Natural killer cell treated with Interleukin-12 subunit alpha and Interleukin-12 subunit beta and Interleukin-15 and Interleukin-18, amount 100 ng/mL, for 72 hours (primary cell): ENCODE measurements at places on chromosomes 1 and 21. TPM values are rescaled to one million over a fixed set of nuclear protein-coding genes. Genes with fewer than 3 reads are reported as not detected.

- DNase-seq, result no peak
- no peaks in the 10 kb centered on the region for H3K36me3 ChIP-seq
- no peak overlapping the region for H3K27ac ChIP-seq
- no peaks in the 10 kb centered on the region for H3K4me1 ChIP-seq
- peaks cover 27% of the 10 kb centered on the region for H3K27me3 ChIP-seq
- H3K4me3 ChIP-seq, result no peak overlapping the region
Measured at GRCh38 chr21:45356653-45357435, 48.1 kb upstream of the COL18A1 start.

DNA sequence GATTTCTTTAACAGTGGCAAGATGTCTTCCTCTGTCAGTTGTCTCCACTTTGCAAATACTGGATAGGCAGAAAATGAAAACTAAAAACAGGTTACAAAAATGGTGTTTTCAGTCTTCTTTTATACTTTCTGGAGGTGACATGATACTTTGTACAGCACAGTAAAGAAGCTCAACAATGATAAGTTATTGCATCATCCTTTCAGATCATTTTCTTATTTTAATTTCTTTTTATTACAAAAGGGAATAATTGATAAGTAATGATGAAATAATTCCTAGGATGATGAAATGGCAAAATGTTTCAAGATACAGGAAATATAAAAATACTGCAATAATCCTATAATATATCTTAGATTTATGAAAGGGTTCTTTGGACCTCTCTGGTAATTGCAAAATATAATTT, 16.5 kb downstream of the GORAB start:
- H3K27ac ChIP-seq, result no peak overlapping the region
- no peak for DNase-seq
- H3K27me3 ChIP-seq, result no peaks in the 10 kb centered on the region
- no peak overlapping the region for H3K4me3 ChIP-seq
- H3K36me3 ChIP-seq, result peaks cover 33% of the 10 kb centered on the region

GRCh38 chr1:11529763-11530730, 51.1 kb downstream of the DISP3 start:
- no peak overlapping the region for H3K4me3 ChIP-seq
- no peaks in the 10 kb centered on the region for H3K4me1 ChIP-seq
- no peaks in the 10 kb centered on the region for H3K36me3 ChIP-seq
- no peak for DNase-seq
- no peak overlapping the region for H3K27ac ChIP-seq

- no peak overlapping the region for H3K4me3 ChIP-seq
Measured at GRCh38 chr1:165494949-165495857, 48.6 kb upstream of the LRRC52 start.

- peaks cover 3% of the 10 kb centered on the region for H3K27me3 ChIP-seq
- peaks cover 4% of the 10 kb centered on the region for H3K36me3 ChIP-seq
- no peak for DNase-seq
- no peak overlapping the region for H3K27ac ChIP-seq
- H3K4me3 ChIP-seq, result no peak overlapping the region
- peaks cover 15% of the 10 kb centered on the region for H3K4me1 ChIP-seq
Measured at GRCh38 chr21:34642211-34643075, 26.4 kb upstream of the CLIC6 start.

DNA sequence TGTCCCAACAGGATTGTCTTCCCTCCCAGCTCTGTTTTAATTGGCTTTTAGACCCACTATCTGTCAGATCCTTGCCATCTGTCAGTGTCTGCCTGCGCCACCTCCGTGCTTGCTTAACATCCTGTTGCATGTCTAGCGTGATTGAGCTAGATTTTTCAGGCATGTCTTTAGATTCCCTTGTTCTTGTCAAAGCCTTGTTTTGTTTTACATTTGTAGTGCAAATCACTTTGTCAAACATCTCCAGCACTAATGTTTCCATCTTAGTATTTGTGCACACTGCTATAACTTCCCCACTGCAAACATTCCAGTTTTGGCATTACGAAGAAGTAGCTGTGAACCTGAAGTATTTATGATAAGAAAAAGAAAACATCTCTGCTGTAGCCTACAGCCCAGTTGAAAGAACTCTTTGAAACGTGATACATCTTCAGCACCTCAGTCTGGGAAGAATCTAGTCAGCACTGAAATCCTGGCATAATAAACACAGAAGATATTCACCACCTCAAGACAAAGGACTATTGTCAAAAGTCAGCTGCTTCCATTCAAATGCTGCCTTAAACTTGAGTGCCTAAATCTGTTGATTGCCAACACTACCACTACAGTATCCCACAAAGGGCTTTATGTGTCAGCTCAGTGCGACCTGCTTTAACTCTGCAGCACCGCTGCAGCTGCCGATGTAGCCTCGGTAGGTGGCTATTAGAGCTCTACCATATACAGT, 105.0 kb downstream of the FNBP1L start:
- peaks cover 11% of the 10 kb centered on the region for H3K4me1 ChIP-seq
- H3K27ac ChIP-seq, result no peak overlapping the region
- no peak overlapping the region for H3K4me3 ChIP-seq

DNA sequence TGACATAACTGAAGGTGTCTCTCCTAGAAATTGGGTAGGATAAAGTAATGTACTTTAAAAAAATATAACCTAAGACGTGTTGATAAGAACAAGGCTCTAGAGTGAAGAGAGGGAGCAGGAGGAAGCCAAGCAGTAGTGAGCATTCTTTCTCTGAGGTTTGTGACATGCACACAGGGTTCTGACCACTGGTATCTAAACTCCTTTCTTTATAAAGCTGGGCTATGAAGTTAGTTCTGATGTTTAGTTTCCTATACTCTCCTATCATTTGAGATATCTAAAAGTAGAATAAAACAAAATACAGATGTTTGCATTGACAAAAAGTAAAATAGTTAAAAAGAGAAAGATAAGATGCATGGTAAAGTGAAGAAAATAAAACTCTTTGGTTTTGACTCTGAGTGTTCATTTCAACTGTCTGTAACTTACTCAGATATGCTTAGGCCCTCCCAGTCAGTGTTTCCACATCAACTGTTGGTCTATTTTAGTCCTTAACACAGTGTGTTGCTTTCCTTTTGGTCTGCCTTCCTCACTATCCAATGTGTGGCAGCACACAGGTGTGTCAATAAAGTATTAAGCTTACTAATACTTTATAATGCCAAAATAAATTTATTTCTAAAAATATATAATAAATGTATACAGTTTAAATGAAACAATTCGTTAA, 543.5 kb downstream of the PTPRC start:
- no peaks in the 10 kb centered on the region for H3K36me3 ChIP-seq
- H3K4me1 ChIP-seq, result peaks cover 12% of the 10 kb centered on the region
- no peak overlapping the region for H3K4me3 ChIP-seq

- H3K4me1 ChIP-seq, result peaks cover 2% of the 10 kb centered on the region
- no peak overlapping the region for H3K4me3 ChIP-seq
- peaks cover 7% of the 10 kb centered on the region for H3K36me3 ChIP-seq
- H3K27me3 ChIP-seq, result no peaks in the 10 kb centered on the region
- no peak for DNase-seq
Measured at GRCh38 chr1:211944733-211945500, 90.4 kb downstream of the INTS7 start.

- H3K27me3 ChIP-seq, result no peaks in the 10 kb centered on the region
- peaks cover 17% of the 10 kb centered on the region for H3K36me3 ChIP-seq
- no peak overlapping the region for H3K4me3 ChIP-seq
Measured at GRCh38 chr1:100292711-100293110, 26.7 kb downstream of the RTCA start.

DNA sequence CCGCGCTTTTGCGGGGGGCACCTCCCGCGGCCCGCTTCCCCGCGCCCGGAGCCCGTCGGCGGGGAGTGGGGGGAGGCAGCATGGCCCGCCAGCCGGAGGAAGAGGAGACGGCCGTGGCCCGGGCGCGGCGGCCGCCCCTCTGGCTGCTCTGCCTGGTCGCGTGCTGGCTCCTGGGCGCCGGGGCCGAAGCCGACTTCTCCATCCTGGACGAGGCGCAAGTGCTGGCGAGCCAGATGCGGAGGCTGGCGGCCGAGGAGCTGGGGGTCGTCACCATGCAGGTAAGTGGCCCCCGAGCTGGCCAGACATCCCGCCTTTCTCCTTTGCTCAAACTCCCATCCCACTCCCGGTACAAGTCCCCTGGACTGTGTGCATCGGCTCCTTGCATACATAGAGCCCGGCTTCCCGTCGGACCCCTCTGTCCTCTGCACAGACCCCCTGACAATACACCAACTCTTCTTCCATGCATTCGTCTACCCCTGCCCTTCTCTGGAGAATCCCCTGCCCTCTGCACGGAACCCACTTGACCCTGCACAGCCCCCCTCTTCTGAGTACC, 812 bp downstream of the CACHD1 start:
- no peak overlapping the region for H3K27ac ChIP-seq
- peak overlapping the region; percentile 57 for H3K4me3 ChIP-seq
- no peak for DNase-seq
- H3K27me3 ChIP-seq, result peaks cover 51% of the 10 kb centered on the region
- H3K36me3 ChIP-seq, result peaks cover 11% of the 10 kb centered on the region
- H3K4me1 ChIP-seq, result peaks cover 15% of the 10 kb centered on the region

DNA sequence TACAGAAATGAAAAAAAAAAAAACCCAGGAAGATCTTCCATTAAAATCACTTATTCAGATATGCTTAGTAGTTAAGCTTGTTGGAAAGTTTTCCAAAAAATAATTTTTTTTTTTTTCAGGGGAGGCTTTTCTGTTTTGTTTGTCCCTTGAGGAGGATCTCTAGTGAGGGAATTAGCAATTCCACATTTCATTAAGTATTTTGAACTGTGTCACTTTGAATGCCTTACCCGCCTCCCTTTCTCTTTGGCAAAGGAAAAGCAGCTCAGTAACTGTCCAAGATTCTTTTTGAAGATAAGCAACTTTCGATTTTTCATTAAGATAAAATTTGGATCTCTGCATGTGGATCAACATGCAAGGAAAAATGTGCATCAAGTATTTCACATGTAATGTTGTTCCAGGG, 1.8 kb downstream of the NTNG1 start:
- no peak overlapping the region for H3K27ac ChIP-seq
- no peak overlapping the region for H3K4me3 ChIP-seq
- H3K27me3 ChIP-seq, result peaks cover 69% of the 10 kb centered on the region
- H3K4me1 ChIP-seq, result peaks cover 17% of the 10 kb centered on the region

DNA sequence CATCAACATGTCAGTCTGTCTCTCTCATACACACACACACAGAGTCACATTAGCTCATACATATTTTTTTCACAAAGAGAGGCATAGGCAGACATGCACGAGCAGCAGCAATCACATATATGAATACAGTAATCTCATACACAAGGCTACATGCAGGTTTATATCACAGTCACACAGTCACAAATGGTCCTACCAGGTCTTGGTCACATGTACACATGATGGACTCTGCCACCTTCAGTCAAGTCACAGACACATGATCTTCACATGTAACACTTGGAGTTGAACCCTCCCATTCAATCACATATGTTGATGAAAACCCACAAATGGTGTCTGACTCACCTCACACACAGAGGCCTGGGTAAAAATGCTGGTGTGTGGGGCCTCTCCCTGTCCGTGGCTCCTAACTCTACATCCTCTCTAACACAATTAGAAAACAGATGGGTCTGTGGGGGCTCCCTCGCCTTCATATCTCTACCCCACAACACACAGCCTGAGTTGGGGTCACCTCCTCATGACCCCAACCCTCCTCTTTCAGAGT, 27.9 kb downstream of the RIMS3 start:
- DNase-seq, result peak; percentile 29
- no peaks in the 10 kb centered on the region for H3K27me3 ChIP-seq
- H3K4me1 ChIP-seq, result peaks cover 3% of the 10 kb centered on the region
- H3K27ac ChIP-seq, result no peak overlapping the region
- H3K36me3 ChIP-seq, result no peaks in the 10 kb centered on the region

DNA sequence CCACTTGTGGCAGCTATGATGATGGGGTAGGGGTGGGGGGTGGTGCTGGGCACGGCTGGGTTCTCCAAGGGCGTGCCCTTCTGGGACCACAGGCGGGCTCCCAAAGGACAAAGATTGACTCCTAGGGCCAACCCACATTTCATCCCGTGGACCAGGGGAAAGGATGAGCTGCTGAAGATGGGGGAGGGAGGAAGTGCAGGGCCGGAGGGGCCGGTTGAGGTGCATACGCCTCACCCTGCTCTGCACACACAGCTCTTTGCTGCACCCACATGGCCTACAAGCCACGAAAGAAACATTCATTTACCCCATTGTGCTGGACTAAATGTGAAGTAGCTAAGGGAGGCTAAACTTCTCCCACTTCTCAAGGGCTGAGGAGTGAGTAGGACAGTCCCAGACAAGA, 34.2 kb upstream of the GNPAT start:
- H3K4me3 ChIP-seq, result no peak overlapping the region
- peaks cover 15% of the 10 kb centered on the region for H3K27me3 ChIP-seq
- peaks cover 4% of the 10 kb centered on the region for H3K4me1 ChIP-seq
- DNase-seq, result no peak
- no peak overlapping the region for H3K27ac ChIP-seq
- no peaks in the 10 kb centered on the region for H3K36me3 ChIP-seq

GRCh38 chr1:154436433-154436832, 31.3 kb downstream of the IL6R start:
- H3K4me1 ChIP-seq, result peaks cover 50% of the 10 kb centered on the region
- H3K27ac ChIP-seq, result no peak overlapping the region
- H3K4me3 ChIP-seq, result no peak overlapping the region
- no peak for DNase-seq
- peaks cover 7% of the 10 kb centered on the region for H3K27me3 ChIP-seq
- no peaks in the 10 kb centered on the region for H3K36me3 ChIP-seq

DNA sequence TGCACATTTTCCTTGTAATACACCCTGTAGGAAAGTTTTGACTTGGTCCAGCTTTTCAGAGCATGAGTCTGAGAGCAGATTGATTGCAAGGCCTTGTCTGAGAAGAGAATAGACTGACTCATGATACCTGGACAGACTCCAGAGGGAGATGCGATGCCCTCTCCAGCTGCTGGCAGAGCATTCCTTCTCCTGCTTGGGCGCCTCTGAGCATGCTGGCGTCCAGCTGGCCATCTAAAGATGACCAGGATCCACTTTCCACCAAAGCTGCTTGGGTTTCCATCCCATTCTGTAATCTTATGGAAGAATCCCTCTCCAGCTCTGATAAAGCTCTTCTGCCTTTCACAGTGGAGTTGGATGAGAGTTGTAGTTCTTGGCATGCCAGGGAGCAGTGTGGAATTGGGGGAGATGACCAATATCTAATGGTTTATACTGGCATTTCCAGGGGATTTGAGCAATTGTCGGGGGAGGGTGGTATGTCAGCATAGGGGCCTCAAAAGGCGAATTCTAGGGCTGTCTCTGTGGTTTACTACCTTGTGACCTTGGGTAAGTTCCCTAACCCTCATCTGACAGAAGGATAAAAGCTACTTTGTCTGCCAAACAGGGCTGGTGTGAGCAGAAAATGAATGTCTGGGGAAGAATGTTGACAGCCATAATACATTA, 19.5 kb downstream of the SZRD1 start:
- H3K4me3 ChIP-seq, result peak overlapping the region; percentile 77
- no peak for DNase-seq
- H3K36me3 ChIP-seq, result peaks cover 4% of the 10 kb centered on the region
- peak overlapping the region; percentile 16 for H3K27ac ChIP-seq

The PTPRF gene
- total RNA-seq, result 1.3 TPM

The CRNN gene
- not detected for total RNA-seq

The APH1A gene
- total RNA-seq, result 115 TPM

The PDC gene
- total RNA-seq, result not detected

The CHIT1 gene
- 0.36 TPM for total RNA-seq

The GRIK3 gene
- not detected for total RNA-seq

The ADAM30 gene
- total RNA-seq, result not detected

The SV2A gene
- 7.4 TPM for total RNA-seq
